ENCODE measurements at places on chromosomes 6 and 20. TPM values are rescaled to one million over a fixed set of nuclear protein-coding genes. Genes with fewer than 3 reads are reported as not detected.
A peak's percentile ranks its signal among the peaks of the same experiment; 100 is the strongest.

- no peaks in the 10 kb centered on the region for H3K36me3 ChIP-seq
- no peak overlapping the region for H3K27ac ChIP-seq
- H3K27me3 ChIP-seq = no peaks in the 10 kb centered on the region
- no peak overlapping the region for H3K4me3 ChIP-seq
- DNase-seq = no peak
These were observed 147.2 kb downstream of the CFAP61 start for GRCh38 chr20:20199361-20200160.

DNA sequence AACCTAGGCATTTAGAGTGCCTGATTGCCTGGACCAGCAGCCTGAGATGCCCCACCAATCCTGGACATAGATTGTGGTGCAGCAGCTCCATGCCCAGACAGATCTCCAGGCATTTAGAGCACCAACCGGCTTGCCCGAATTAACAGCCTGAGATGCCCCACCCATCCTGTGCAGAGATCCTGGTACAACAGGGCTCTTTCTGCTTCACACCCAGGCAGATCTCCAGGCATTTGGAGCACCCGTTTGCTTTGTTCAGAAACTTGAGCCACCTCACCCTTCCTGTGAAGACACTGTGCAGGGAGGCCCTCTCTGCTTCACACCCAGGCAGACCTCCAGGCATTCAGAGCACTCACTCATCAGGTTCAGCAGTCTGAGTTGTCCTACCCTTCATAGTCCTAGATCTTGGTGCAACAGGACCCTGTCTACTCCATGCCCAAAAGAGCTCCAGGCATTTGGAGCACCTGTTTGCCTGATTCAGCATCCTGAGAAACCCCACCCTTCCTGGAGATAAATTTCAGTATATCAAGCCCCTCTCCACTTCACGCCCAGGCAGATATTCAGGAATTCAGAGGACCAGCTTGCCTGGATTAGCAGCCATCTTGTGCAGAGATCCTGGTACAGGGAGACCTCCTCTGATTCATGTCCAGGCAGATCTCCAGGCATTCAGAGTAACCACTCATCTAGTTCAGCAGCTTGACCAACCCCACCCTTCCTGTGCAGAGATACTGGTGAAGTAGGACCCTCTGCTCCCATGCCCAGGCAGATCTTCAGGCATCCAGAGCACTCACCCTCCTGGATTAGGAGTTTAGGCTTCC, 189.2 kb upstream of the FERMT1 start:
- DNase-seq = peak; percentile 37
- H3K27me3 ChIP-seq = no peaks in the 10 kb centered on the region
- H3K36me3 ChIP-seq = no peaks in the 10 kb centered on the region
- peak overlapping the region; percentile 20 for H3K4me3 ChIP-seq
- peaks cover 11% of the 10 kb centered on the region for H3K4me1 ChIP-seq

DNA sequence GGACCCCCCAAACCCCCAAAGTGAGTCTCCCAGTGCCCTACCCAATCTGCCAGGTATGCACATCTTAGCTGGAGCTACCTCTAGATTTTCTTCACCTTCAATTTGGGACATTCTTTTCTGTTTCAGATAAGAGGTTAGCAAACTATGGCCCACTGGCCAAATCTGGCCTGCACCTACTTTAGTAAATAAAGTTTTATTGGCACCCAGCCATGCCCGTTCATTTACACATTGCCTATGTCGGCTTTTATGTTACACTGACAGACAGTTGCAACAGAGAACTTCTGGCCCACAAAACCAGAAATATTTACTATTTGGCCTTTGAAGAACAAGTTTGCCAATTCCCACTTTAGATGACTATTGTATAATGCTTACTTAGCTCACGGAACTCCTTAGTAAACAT, 55.9 kb upstream of the STX16 start:
- H3K4me1 ChIP-seq = no peaks in the 10 kb centered on the region
- peaks cover 38% of the 10 kb centered on the region for H3K27me3 ChIP-seq
- no peak for DNase-seq

DNA sequence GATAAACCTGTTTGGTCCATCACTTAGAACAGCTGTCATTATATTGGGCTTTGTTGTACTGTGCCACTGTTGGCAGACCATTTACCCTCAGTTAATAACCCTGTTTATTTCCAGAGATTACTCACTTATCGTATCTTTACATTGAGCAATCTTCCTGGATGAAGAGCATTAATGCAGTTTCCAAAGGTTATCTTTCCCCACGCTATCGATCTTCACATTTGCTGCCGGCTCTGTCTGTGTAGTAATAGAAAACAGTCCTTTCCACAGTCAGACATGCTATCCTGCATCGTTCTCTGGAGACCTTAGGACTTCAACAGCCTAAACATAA, 27.4 kb downstream of the GHRH start:
- no peaks in the 10 kb centered on the region for H3K4me1 ChIP-seq
- no peak for DNase-seq
- H3K27me3 ChIP-seq = no peaks in the 10 kb centered on the region
- no peak overlapping the region for H3K27ac ChIP-seq
- no peak overlapping the region for H3K4me3 ChIP-seq
- H3K36me3 ChIP-seq = peaks cover 98% of the 10 kb centered on the region

DNA sequence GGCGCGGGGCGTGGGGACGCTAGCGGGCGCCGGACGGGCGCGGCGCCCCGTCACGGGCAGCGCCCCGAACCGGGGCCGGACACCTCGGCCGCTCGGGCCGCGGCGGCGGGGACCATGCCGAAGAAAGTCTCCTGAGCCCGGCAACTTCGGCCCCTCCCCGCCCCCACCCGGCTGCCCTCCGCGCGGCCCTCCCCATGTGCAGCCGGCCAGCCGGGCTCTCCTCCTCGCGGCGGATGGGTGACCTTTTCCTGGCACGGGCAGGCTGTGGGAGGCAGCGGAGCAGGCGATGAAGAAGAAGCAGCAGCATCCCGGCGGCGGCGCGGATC, 278 bp downstream of the UST start:
- no peak overlapping the region for H3K27ac ChIP-seq
- peak; percentile 55 for DNase-seq
- H3K27me3 ChIP-seq = no peaks in the 10 kb centered on the region
- no peaks in the 10 kb centered on the region for H3K36me3 ChIP-seq
- peak overlapping the region; percentile 88 for H3K4me3 ChIP-seq

DNA sequence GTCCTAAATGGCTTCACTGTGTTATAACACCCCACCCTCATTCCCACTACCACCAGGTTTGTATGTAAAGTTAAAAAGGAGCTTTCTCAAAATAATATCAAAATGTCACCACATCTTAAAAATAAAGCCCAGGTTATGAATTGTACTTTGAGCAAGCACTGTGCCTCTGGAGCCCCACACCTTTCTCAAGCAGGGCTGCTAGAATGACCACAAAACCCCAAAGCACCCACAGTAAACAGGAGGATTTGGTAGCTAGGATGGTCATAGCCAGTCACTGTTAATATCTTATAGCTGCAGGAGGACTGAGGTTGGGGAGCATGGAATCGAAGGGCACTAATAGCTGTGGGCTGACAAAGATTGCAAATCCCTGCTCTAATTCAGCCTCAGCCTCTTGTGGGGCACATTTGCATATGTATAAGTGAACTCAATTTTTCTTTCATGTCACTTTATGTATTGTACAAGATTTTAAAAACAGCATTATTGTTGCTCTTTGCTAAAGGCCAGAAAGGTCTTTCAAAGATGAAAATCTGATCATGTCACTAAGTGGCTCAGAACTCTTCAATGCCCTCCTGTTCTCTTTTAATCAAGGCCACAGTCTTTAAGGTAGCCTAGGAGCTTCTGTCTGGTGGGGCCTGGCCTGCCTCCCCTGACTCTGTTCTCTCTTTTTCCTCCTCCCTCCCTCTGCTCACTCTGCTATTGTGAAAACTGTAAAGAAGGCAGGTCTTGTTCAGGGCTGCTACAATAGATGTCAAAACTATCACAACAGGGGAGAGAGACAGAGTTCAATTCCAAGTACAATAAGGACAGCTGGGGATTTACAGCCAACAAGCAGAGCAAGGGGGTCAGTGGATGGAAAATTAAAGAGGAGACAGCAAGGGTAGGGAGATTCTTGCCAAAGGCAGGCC, 101.6 kb downstream of the TMEM200A start:
- DNase-seq = no peak
- no peaks in the 10 kb centered on the region for H3K4me1 ChIP-seq
- no peaks in the 10 kb centered on the region for H3K36me3 ChIP-seq

- H3K36me3 ChIP-seq = no peaks in the 10 kb centered on the region
- no peak overlapping the region for H3K27ac ChIP-seq
- no peak overlapping the region for H3K4me3 ChIP-seq
- H3K27me3 ChIP-seq = no peaks in the 10 kb centered on the region
These were observed 154.5 kb upstream of the ECI2 start for GRCh38 chr6:4289770-4290320.

DNA sequence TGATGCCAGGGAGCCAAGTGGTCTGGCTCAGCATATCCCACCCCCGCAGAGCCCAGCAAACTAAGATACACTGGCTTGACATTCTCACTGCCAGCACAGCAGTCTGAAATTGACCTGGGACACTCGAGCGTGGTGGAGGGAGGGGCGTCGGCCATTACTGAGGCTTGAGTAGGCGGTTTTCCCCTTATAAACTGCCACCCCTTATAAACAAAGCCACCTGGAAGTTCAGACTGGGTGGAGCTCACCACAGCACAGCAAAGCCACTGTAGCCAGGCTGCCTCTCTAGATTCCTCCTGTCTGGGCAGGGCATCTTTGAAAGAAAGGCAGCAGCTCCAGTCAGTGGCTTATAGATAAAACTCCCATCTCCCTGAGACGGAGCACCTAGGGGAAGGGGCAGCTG, 19.4 kb downstream of the TINAG start:
- no peak overlapping the region for H3K27ac ChIP-seq
- no peak for DNase-seq
- no peaks in the 10 kb centered on the region for H3K27me3 ChIP-seq
- no peaks in the 10 kb centered on the region for H3K36me3 ChIP-seq
- H3K4me3 ChIP-seq = no peak overlapping the region
- H3K4me1 ChIP-seq = no peaks in the 10 kb centered on the region

GRCh38 chr20:15862178-15862577, 711.1 kb downstream of the KIF16B start:
- DNase-seq = no peak
- no peak overlapping the region for H3K4me3 ChIP-seq
- no peaks in the 10 kb centered on the region for H3K4me1 ChIP-seq
- no peak overlapping the region for H3K27ac ChIP-seq

- no peaks in the 10 kb centered on the region for H3K4me1 ChIP-seq
- no peaks in the 10 kb centered on the region for H3K27me3 ChIP-seq
- H3K4me3 ChIP-seq = no peak overlapping the region
- H3K36me3 ChIP-seq = no peaks in the 10 kb centered on the region
- no peak overlapping the region for H3K27ac ChIP-seq
These were observed 656.0 kb upstream of the ID4 start for GRCh38 chr6:19181211-19181610.

DNA sequence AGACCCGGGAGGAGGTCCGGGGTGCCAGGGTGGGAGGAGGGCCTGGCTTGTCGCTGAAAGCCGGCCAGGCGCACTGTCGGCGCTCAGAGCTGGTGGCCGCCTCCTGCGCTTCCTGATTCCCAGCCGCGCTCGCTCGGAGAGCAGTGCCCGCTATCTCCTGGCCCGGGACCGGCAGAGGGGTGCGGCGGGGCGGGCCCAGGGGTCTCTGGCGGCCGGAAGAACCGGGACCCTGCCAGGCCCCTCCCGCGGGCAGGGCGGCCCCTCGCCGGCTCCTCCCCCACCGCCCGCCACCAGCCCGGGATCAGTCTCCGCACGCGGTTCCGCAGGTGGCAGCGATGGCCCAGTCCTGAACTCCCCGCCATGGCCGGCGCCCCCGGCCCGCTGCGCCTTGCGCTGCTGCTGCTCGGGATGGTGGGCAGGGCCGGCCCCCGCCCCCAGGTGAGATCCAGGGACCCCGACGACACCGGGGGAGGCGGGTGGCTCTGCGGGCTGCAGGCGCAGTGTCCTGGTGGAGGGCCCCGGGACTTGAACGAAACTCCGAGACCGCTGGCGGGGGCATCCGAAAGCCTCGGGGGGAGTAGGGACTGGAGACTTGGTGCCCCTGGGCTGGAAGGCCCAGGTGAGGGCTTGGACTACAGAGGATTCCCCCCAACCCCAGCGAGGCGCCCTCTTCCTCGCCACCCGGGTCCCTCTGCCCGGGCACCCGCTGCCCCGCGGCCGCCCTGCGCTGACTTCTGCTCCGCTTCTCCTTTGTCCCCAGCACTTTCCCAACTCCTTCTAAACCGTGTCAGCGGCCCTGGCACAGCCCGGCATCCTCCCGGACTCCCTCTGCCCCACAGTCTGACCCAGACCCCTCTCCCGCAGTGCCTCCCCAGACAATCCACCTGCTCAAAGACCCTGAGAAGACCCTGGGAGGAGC, at the start of gene GLP1R:
GLP1R (plus strand) TSS at position 301 of the 919 bp plus-strand sequence; CDS start at position 361, 60 bp downstream.
- H3K4me3 ChIP-seq = no peak within 1 kb of the TSS
- peaks cover 14% of the 10 kb centered on the region for H3K27me3 ChIP-seq
- peaks cover 4% of the 10 kb centered on the region for H3K36me3 ChIP-seq
- peaks cover 16% of the 10 kb centered on the region for H3K4me1 ChIP-seq

DNA sequence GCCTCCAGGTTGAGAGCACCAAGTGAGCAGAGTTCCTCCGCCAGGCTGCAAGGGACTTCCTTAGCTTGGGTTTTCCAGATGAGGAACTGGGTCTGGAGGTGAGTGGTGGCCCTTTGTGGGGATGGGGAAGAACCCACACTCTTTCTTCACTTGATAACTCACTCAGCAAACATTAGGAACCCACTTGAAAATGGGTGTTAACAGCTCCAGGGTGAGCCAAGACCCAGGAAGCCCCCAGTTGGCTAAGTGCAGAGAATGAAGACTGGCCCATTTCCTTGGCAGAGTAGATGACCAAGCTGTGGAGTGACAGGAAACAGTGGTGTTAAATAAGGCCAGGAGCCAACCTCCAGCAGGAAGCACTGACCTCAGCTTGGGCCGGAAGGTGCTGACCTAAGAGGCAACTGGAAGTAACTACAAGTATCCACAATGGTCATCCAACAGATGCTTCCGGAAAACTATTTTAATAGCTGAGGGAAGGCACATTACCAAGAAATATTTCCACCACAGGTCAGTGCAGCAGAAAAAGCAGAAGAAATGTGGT, 22.7 kb downstream of the MRPL14 start:
- no peak for DNase-seq
- no peak overlapping the region for H3K27ac ChIP-seq
- peaks cover 23% of the 10 kb centered on the region for H3K36me3 ChIP-seq

DNA sequence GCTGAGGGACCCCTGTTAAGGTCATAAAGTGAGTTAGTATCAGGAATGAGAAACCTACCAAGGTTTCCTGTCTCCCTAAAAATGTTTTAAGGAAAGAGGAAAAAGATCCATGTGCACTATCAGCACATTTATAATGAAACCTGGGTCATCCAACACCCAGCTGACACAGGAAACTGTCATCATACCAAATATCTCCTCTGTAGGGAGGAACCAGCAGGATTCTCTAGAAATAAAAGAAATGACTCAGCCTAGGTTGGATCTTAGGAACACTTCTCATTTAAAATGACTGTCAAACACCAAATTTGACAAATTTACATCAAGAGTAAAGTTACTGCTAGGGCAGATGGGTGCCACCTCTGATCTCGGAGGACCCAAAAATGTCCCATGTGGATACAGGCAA, 21.7 kb downstream of the GFOD1 start:
- H3K27ac ChIP-seq = no peak overlapping the region
- no peak for DNase-seq

The SLC32A1 gene
- total RNA-seq = not detected

The KHDC1L gene
- not detected for total RNA-seq

The SLX4IP gene
- 12.9 TPM for total RNA-seq

The TFAP2D gene
- not detected for total RNA-seq
